Activated CD8-positive, alpha-beta memory T cell treated with anti-CD3 and anti-CD28 coated beads for 24 hours (primary cell): ENCODE measurements at places on chromosomes 13 and 19.

DNA sequence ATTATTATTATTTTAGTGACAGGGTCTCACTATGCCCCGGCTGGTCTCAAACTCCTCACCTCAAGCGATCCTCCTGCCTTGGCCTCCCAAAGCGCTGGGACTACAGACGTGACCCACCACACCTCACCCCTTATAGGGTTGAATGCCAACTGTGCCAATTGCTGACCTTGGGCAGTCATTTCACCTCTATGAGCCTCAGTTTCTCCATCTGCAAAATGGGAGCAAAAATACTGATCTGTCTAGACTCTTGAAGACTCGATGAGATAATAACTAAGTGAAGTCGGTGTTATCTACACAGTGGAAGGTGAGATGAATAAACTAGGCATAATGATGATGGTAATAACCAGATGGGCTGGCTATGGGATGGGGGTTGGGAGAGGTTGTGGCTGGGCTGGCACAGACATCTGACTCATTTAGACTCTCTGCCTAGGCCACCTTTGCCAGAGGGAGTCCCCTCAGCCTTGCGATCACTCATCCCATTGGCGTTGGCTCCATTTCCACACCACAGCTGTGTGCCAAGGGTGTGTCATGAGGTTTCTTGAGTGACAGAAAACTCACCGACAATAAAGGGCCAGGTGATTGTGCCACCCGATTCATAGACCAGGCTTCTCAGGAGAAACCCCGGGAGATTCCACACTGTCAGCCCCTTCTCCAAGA lies at the start of gene CASP14:
Gene CASP14 (plus strand): TSS at position 596 of the 657 bp plus-strand sequence. CDS start 2,772 bp downstream, outside the sequence.
- no peak for DNase-seq

DNA sequence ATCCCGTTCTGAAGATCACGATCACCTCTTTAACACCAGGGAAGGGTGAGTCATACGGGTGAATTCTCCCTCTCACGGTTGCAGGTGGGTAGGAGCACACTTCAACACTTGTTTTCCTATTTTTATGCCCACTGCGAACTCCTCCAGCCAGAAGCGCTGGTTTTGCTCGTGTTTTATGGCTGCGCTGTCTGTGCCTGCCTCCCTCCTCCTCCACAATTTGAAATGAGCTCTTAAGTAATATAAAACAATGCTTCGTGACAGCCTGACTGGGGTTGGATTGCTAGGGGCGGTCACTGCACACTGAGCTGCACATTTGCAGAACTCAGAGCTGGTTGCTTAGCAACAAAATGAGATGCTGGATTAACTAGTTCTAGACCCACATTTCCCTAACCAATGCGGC lies 12.9 kb downstream of the CCDC70 start:
- no peak for DNase-seq

GRCh38 chr19:13091400-13092157 lies 11.1 kb downstream of the LYL1 start:
- DNase-seq, result no peak

DNA sequence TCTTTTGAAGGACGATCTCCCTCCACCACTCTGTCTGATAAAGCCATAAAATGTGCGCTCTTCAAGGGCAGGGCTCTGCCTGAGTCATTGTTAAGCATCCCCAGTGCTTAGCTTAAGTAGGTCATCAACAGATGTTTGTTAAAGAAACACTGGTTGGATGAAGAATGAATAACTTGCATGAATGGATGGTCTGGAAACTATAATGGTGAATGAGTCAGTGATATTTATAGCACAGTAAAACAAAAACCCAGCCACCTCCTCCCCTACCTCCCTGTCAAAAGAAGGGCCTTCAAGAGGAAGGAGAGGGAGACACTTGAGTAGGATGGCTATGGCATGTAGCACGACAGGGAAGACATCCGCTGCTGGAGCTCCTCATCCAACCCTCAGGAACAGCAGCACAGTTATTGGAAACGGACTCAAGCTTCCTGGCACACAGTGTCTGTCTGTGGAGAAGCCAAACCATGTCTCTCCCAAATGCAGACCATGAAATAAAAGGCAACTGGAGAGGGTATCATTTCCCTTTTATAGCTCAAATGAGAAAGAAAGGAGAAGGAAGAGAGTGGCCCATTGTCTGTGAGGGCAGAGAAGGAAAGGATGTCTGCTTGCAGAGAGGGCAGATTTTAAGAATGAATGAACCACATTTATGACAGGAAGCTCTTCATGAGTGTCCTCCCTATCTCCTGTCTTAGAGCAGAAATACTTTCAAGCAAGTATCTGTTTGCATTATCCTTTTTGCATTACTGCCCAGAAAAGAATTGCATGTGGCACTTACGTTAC lies 183.5 kb upstream of the UBL3 start:
- DNase-seq, result no peak

DNA sequence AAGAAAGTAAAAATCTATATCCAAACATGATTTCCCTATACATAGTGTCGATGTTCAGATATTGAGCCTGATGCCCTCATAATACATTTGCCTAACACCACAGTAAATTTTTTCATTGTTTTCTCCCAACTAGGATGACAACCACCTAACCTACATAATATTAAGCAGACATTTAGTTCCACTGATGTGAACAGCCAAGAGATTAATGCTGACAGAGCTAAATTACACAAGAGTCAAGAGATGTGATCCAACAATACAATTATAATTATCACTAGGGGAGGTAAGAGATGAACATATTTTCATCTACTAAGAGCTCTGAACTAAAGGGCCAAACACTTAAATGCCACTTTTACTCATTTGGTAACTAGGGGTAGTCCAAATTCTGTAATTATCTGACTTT lies 145.9 kb downstream of the DACH1 start:
- no peak for DNase-seq

DNA sequence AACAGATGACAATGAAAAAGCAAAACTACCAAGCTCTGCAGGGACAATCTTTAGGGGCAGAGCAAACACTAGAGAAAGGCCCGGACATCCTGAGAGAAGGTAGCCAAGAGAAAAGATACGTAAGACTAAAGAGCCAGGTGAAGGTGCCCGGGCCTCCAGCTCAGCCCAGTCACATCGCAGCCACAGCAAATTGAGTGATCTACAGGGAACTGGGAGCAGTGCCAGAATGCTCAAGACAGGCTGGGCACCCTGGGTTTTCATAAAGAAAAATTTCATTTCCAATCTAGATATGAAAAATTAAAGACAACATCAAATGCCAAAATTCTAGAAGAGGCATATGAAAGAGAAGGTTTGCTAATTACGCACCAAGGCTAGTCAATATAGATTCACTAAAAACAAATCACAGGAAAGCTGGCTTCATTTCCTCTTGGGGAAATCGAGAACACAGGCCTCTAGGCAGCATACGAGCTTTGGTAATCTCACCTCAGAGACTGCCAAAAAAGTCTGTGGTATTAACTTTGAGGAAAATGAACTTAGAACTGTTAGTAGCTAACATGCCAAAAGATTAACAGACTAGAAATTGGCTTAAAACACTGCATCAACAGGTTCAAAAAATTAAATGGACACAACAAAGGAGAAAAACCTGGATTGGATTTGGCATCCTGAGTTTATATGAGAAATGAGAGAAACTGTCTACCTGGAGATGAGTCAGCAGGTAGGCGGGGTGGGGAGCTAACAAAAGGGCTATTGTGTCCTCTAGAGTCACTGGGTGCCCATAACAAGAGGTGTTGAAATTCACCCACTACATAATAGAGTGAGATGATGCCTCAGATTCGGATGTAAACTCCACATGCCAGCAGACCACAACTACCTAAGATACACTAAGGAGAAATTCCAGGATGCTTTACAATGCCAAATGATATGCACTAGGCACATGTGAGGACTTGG lies 6.6 kb downstream of the ANKRD10 start:
- no peak for DNase-seq

DNA sequence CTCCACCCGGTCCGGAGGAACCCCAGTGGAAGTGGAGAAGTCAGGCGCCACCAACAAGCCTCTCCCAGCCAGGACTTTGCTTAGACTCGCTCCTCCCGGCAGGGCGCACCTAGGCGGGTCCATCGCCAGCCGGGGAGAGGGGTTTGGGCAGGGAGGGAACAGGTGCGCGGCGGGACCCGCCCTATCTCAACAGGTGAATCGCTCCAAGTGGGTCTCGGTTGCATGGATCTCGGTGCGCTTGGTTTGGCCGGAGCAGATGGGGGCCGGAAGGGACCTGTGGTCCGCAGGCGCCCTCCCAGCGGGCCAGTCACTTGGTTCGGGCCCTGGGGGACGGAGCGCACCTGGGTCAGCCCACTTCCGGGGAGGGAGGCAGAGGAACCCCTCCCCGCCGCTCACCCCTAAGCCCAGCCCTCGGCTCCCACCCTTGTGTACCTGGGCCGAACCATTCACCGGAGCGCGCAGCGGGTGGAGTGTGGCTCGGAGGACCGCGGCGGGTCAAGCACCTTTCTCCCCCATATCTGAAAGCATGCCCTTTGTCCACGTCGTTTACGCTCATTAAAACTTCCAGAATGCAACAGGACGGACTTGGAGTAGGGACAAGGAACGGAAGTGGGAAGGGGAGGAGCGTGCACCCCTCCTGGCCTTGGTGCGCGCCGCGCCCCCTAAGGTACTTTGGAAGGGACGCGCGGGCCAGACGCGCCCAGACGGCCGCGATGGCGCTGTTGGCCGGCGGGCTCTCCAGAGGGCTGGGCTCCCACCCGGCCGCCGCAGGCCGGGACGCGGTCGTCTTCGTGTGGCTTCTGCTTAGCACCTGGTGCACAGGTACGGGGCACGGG lies at the start of gene LSR:
Gene LSR (plus strand): TSS at position 693 of the 836 bp plus-strand sequence. CDS start 21 bp downstream, at position 714.
- DNase-seq, result peak; percentile 88

- peak; percentile 15 for DNase-seq
These were observed 42.7 kb upstream of the GAS6 start for GRCh38 chr13:113906571-113906970.

- no peak for DNase-seq
These were observed 21.2 kb downstream of the CAPN12 start for GRCh38 chr19:38722947-38723605.

GRCh38 chr19:56538761-56539263 lies at the start of gene ZFP28:
ZFP28 (plus strand) TSS chr19:56538948; CDS start chr19:56539019, 71 bp downstream.
- DNase-seq, result peak; percentile 87

GRCh38 chr13:99386911-99387788 lies 80.0 kb upstream of the GPR183 start:
- DNase-seq, result peak; percentile 96

GRCh38 chr13:110652764-110653163 lies 37.4 kb downstream of the NAXD start:
- no peak for DNase-seq

- peak; percentile 88 for DNase-seq
These were observed 61.9 kb upstream of the ATP12A start for GRCh38 chr13:24618011-24618955.

- DNase-seq, result no peak
These were observed 277.1 kb downstream of the KLF12 start for GRCh38 chr13:73857106-73857505.

GRCh38 chr13:32924886-32925285 lies 91.3 kb upstream of the KL start:
- DNase-seq, result no peak
